ENCODE measurements at places on chromosomes 6 and 20.

DNA sequence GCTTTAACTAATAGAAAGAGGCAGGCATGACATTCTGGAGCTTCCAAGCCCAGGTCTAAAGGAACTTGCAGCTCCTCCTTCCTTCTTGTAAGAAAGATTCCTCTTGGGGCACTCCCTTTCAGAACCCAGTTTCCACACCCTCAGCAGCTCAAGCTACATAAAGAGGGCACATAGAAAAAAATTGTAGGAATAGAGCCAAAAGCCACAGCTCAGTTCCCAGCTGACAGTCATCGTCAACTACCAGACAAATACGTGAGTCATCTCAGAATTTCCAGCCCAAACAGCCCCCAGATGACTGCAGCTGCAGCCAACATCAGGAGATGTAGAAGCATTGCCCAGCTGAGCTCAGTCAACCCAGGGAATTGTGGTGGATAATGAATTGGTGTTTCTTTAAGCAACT lies 349.8 kb upstream of the ARID1B start:
- DNase-seq = no peak

- no peak for DNase-seq
Measured at GRCh38 chr6:157050537-157051265, 272.6 kb downstream of the TMEM242 start.

- no peak for DNase-seq
Measured at GRCh38 chr20:33172781-33173180, 4.8 kb downstream of the BPIFA2 start.

DNA sequence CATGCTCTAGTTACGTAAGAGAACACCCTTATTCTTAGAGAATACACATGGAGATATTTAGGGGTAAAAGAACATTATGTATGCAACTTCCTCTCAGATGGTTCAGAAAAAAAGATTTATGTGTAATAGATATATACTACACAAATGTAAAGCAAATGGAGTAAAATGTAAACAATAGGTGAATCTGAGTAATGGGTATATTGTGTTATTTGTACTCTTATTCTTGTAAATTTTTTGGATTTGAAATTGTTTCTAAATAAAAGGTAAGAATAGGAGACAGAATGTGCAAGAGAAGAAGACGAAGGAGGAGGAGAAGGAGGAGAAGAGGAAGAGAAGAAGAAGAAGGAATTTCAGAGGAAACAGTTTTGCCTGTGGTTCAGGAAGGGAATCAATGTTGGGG lies 22.5 kb upstream of the LCA5 start:
- no peak for DNase-seq

- DNase-seq = no peak
Measured at GRCh38 chr20:56519551-56519950, 5.0 kb upstream of the FAM209A start.

DNA sequence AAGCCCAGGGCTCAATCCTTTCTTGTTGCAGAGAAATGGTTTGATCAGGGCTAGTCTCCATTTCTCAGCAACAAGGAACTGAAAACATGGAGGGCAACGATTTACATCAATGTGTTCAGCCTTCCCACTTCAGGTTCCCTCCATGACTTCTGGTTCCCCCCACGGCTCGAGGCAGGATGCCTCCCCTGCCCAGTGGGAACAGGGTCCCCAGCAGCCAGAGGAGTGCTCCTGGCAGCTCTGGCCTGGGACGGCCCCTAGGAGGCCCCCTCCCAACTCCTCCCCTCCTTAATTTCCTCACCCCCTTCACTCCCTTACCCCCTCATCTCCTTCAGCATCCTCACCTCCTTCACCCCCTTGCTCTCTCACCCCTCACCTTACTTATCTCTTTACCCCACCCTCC lies 283.8 kb downstream of the CDC5L start:
- no peak for DNase-seq

DNA sequence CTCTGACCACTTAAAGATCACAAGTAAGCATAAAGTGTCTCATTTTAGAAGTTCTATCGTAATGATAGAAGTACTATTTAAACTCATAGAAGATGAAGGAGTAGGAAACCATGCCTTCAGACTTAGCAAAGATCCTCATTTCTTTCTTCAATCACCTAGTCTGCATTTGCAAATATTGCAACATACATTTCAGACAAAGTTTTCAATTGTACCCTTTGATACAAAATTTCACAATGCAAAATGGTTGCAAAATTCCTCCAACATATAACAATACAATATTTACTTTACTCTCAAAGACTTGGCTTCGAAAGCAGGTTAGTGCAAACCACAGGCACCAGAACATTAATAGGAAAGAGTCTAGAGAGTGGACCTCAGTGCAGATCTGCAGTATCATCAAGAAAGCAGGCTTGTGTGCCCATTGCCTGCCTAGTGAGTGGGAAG lies 16.1 kb upstream of the ROS1 start:
- no peak for DNase-seq

- DNase-seq = no peak
Measured at GRCh38 chr6:25064006-25064405, 128.2 kb upstream of the RIPOR2 start.

GRCh38 chr20:46060301-46060881 lies 29.4 kb downstream of the NCOA5 start:
- no peak for DNase-seq

DNA sequence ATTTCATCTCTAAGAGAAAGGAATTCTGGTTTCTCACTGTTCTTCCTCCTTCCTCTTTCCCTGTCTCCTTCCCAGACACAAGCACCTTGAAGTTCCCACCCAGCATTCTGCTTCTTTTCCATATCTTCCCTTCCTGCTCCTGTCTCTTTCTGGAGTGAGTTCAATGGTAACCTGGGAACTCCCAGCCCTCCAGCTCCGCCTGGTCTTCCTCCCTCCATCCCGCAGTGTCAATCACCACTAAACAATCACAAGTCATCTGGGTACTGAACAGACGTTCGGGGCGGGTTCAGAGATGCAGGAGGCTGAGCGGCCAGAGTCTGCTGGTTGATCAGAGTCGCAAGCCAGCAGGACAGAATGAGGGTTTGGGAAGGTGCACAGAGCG lies 7.7 kb downstream of the TTBK1 start:
- DNase-seq = no peak

DNA sequence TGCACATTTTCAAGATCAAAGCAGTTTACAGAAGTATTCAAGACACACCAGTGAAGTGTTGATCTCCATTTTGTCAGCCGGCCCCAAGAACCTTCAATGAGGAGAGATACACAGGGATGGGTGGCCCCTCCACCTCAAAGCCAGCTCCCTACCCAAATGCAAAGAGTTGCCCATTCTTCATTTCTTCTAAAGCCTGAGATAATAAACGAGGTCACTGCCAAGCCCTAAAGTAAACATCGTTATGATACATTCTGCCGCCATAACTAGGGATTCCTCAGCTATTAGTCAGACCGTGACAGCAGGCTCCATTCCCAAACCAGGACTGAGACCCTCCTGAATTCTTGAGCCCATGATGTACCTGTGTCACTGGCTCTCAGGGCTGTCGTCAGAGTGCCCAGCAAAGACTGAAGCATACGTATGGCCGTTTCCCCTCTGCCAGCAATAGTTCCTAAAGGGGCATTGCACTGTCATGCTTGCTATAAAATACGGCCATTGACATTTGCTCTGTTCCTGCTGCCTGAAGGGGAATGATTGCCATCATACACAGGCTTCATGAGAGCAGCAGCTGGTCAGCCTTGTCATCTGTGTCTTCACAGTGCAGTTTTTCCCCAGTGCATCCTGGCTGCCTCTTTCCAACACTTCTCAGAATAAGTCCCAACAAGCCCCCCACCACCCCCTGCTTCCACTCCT lies 41.7 kb downstream of the ISM1 start:
- no peak for DNase-seq

DNA sequence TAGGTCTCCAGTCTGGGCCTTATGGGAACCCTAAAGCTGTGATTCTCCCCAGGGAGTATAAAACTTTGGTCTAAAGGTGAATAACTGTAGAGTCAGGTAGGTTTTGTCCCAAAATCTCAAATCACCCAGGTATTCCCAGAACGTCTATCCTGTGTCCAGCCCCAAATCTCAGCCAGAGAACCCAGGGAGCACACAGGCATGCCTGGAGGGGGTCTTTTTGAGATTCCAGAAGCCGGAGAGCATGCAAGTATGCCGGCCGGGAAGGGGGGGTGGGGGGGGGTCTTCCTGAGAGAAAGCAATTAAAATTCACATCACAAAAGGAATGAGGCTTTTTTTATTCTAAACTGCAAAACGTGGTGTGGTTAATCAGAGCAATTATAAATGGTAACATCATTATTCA lies 210.0 kb downstream of the PTPRT start:
- DNase-seq = no peak

GRCh38 chr6:126199466-126199865 lies 140.4 kb upstream of the CENPW start:
- DNase-seq = no peak

DNA sequence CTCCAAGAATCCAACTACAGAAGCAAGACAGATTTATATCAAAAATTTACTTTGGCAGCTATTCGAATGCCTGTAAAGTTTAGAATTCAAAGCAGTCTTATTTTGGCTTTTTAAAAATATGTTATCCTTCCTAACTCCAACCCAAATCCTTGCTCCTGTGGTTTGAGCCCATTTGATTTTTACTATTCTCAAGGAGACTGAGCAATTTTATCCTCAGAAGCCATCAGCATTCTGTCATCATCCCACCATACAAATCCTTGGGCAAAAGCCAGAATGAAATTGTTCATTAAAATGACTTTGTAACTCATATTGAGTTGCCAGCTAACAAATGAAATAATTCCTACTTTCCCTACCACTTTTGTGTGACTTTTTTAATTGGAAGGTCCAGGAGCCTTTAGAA lies 392.8 kb downstream of the ADGRB3 start:
- DNase-seq = no peak

- no peak for DNase-seq
Measured at GRCh38 chr20:49171909-49172308, 16.2 kb downstream of the STAU1 start.

- DNase-seq = no peak
Measured at GRCh38 chr6:15526212-15526701, 136.6 kb downstream of the DTNBP1 start.

Data from stimulated activated CD8-positive, alpha-beta memory T cell treated with anti-CD3 and anti-CD28 coated beads, Interleukin-4, amount 100 ng/mL, for 4 hours (primary cell).